Colonic mucosa (tissue), 4 donors: ENCODE measurements at places on chromosomes 1 and 21. TPM values are rescaled to one million over a fixed set of nuclear protein-coding genes. Genes with fewer than 3 reads are reported as not detected.

Gene CHIA
- not detected for total RNA-seq

Gene SPRR2G
- total RNA-seq = not detected

Gene FAM72C
- 0.37 TPM for total RNA-seq

DNA sequence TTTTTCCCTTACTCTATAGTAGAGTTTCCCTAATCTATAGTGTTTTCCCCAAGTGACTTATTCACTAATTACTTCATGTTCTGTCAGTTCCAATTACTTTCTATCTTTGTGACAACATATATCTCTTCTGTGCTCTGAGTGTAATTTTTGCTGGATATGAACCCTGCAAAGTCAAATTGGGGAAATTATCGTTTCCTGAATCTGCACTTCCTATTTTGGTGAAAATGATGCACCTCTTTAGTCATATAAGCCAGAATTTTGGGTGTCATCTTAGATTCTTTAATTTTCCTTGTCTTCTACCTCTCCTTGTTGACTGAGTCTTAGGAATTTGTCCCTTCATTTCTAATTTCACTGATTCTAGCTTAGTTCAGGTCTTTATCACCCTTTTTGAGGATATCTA is 33.4 kb upstream of the PRKACB start:
- no peak overlapping the region for H3K27ac ChIP-seq
- H3K36me3 ChIP-seq = no peaks in the 10 kb centered on the region
- H3K27me3 ChIP-seq = no peaks in the 10 kb centered on the region
- no peak for DNase-seq
- no peaks in the 10 kb centered on the region for H3K4me1 ChIP-seq
- no peak overlapping the region for H3K4me3 ChIP-seq

DNA sequence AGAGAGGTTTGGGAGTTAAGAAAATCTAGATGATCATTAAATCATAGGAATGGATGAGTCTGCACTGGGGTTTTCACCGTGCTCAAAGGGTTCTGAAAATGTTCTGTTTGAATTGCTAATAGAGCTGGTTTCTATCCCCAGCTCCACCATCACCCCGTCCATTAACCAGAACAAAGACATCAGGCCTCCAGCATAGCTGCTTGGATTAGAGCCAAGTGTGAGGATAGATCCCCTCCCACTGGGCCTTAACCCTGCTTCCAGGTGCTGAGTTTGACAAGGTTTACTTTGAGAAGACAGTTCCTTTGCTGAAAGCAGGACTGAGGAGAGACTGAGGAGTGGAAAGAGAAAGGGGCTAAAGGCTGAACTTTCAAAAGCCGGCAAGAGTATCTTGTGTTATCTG is 48.3 kb downstream of the MPZL1 start:
- no peaks in the 10 kb centered on the region for H3K36me3 ChIP-seq
- H3K4me3 ChIP-seq = no peak overlapping the region
- H3K27me3 ChIP-seq = no peaks in the 10 kb centered on the region

DNA sequence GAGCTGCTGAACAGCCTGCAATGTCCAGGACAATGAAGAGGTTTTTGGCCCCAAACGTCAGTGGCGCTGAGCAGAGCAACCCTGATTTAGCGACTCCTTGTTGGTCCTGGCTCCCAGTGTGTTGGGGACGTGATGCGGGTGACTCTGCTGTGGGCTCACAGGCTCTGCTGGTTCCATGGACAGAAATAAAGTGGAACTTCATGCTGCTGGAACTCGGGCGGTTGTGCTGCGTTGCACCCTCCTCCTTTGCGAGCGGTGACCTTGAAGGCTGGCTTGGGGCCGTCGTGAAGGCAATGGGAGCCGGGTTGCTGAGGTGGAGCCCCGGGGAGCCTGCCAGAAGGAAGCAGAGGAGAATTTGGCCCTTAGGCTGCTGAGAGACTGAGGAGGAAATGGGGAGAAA is 122.6 kb upstream of the C1orf174 start:
- H3K27ac ChIP-seq = no peak overlapping the region
- no peak for DNase-seq
- H3K36me3 ChIP-seq = no peaks in the 10 kb centered on the region
- no peaks in the 10 kb centered on the region for H3K27me3 ChIP-seq
- H3K4me1 ChIP-seq = no peaks in the 10 kb centered on the region
